ENCODE measurements at places on chromosomes 2 and 18. TPM values are rescaled to one million over a fixed set of nuclear protein-coding genes. Genes with fewer than 3 reads are reported as not detected.

HEATR5B gene
- total RNA-seq: 12.5 TPM

SERPINB2 gene
- not detected for total RNA-seq

CDCA7 gene
- 66.6 TPM for total RNA-seq

SEPTIN10 gene
- total RNA-seq: 86.8 TPM

SOX11 gene
- total RNA-seq: 24.8 TPM

C2orf80 gene
- 0.39 TPM for total RNA-seq

SCYGR7 gene
- total RNA-seq: not detected

CCDC85A gene
- total RNA-seq: 0.22 TPM

TUBB8B gene
- total RNA-seq: 1.2 TPM

PSTPIP2 gene
- total RNA-seq: 2.5 TPM

SERPINB11 gene
- not detected for total RNA-seq

ANO7 gene
- total RNA-seq: 8.6 TPM

GCG gene
- total RNA-seq: 0.14 TPM

IL37 gene
- total RNA-seq: not detected

AQP4 gene
- 2.8 TPM for total RNA-seq

GRHL1 gene
- 4.7 TPM for total RNA-seq

Measured in WTC11 (cell line).